Anterior cingulate cortex (tissue), 58 donors: ENCODE measurements at places on chromosomes 2 and 18.

DNA sequence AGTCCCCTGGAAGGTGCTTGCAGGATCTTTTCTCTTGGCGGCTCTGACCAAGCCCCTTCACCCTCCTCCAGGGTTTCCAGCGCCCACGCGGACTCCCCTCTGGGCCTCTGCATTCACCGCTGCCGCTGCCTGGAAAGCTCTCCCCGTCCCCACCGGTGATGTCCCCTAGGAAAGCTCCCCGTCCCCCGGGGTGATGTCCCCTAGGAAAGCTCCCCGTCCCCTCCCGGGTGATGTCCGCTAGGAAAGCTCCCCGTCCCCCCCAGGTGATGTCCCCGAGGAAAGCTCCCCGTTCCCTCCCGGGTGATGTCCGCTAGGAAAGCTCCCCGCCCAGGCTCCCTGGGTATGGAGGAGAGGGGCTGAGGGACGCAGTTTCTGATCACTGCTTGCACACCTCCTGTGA lies 27.9 kb downstream of the ZAP70 start:
- no peak for DNase-seq

- DNase-seq = no peak
These were observed 170.2 kb downstream of the ATAD2B start for GRCh38 chr2:23756593-23757292.

DNA sequence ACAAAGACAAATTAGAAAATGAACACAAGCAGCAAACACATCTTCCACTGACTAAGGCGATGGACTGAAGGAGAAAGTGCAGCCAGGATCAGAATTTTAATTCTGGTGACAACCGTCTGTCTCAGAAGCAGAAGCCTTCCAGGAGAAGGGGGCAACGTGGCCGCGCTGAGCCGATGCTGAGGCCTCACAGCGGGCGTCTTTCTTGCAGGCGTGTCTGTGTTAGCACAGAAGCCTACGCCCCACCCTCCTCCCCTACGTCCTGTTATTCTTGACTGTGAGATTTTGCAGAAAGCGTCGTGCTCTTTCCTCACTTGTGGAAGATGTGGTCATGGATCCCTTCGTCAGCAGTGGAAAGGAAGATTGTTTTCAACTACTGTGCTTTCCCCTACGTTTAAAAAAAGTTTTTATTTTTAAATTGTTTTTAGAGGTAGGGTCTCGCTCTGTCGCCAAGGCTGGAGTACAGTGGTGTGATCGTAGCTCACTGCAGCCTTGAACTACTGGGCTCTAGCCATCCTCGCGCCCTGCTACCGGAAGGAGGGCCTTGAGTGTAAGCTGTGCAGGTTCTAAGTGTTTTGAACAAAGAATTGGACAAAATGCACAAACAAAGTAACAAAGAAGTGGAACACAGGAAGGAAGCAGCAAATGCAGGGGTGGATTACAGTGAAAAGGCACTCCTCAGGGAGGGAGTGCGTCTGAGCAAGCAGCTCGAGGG lies 422.0 kb downstream of the GALR1 start:
- no peak for DNase-seq

- DNase-seq = no peak
These were observed 109.8 kb downstream of the CCDC178 start for GRCh38 chr18:33330711-33331110.

DNA sequence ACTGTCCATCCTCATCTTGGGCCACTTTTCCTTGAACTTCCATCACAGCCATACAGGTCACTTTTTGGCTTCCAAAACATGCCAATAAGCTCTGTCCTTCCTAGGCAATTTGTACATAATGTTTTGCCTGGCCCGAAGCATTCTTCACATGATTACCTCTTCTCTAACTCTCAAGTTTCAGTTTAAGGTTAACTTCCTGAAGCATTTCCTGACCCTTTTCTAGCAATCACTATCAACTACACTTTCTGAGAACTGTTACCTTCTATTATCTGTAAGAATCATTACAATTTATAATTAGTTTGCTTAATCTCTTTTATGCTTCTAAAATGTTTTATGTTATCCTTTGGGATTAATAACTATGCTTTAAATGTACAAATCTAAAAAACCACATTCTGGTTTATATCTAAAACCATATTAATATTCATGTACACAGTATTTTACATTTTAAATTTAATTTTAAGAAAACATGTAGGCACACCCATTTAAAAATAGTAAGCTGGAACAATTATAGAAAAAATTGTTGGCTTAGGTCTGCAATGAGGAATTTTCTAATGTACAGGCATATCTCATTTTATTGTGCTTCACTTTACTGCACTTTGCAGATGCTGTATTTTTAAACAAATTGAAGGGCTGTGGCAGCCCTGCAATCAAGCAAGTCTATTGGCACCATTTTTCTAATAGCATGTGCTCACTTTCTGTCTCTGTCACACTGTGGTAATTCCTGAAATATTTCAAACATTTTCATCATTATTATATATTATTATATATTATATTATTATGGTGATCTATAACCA lies 76.4 kb downstream of the C2orf74 start:
- no peak for DNase-seq

DNA sequence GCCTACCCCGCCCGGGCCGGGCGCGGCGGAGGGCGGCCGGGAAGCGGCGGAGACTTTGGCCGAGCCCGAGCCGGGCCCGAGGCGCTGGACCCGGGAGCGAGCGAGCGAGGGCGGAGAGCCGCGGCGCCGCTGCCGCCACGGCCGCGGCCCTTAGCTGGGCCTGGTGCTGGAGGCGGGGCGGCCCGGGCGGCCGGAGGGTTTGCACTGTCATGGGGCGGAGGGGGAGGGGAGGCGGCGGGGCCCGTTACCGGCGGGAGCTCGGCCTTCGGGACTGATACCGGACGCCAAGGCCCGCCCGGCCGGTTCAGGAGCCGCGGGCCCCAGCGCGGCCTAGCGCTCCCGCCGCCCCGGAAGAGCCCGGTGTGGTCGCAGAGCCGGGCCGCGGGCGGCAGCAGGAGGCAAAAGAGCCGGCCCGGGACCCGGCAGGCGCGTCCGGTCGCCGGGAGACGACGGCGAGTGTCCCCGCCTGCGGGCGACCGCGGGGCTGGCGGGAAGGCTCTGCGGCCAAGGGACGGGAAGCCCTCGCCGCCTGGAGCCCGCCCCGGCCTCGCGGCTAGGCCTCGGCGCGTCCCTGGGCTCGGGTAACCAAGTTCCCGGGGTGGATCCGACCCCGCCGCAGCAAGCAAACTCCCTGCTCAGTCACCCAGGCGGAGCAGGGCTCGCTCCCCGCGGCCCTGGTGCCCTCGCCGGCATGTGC lies 697 bp downstream of the KCMF1 start:
- peak; percentile 65 for DNase-seq

- no peak for DNase-seq
These were observed 84.9 kb downstream of the AOX1 start for GRCh38 chr2:200670751-200671150.

GRCh38 chr2:141393214-141393545 lies 737.6 kb downstream of the LRP1B start:
- no peak for DNase-seq

DNA sequence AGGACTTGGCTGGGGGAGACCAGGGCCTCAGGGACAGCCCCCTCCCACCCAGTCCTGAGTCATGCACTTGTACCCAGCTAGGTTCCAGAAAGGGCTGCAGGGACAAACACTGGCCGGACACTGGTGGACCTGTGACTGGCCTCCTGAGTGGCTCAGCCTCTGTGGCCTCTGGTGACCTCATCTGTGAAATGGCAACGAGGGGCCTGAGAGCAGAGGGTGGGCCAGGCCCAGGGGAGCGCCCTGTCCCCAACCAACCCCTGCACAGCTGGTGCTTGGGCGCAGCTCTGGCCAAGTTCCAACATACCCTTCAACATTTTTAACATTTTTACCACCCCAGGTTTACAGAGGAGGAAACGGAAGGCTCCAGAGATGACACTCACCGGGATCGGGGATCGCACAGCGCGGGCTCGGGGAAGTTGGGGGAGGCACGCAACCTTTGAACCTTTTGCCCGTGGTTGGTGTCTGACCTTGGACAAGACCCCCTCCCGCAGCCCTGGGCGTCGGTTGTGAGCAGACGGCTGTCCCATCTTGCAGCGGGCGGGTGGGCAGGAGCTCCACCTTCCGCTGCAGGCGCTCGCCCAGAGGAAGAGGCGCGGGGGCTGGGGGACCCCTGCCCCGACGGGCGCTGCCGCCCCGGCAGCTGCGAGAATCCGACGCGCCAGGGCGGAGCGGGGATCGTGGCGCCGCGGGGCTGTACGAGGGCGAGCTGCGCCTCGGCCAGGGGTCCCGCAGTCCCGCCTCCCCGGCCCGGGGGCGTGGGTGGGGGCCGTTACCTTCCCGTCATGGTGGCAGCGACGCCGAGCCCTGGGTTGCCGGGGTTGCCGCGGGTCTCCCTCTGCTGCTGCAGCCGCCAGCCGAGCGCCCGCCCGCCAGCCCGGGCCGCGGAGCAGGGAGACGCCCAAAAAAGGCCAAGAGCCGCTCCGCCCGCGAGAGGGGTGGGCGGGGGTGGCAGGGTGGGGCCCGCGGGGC lies 805 bp downstream of the LIMS2 start:
- no peak for DNase-seq

DNA sequence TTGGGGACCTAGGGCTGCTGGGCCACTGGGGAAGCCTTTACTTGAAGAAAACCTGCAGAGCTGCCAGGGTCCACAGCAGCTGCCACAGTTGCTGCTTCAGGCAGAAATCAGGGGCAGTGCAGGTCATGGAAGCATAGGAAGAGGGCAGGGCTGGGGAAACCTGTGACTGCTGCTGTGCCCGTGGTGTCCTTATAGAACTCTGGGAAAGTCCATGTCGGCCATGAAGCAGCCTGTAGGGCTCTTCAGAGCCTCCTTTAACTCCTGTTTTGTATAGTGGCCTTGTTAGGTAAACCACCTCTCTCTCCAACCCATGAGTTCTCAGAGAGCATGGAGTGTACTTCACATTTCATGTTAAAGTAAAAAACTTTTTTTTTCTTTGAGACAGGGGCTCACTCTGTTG lies 62.1 kb downstream of the SMAD4 start:
- DNase-seq = no peak

DNA sequence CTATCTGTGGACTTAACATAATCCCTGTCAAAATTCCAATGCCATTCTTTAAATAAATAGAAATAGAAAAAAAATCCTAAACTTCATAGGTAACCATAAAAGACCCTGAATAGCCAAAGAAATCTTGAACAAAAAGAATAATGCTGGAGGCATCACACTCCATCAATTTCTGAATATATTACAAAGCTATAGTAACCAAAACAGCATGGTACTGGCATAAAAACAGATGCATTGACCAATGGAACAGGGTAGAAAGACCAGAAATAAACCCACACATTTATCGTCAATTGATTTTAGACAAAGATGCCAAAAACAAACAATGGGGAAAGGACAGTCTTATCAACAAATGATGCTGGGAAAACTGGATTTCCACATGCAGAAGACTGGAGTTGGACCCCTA lies 205.7 kb downstream of the VAPA start:
- DNase-seq = no peak

DNA sequence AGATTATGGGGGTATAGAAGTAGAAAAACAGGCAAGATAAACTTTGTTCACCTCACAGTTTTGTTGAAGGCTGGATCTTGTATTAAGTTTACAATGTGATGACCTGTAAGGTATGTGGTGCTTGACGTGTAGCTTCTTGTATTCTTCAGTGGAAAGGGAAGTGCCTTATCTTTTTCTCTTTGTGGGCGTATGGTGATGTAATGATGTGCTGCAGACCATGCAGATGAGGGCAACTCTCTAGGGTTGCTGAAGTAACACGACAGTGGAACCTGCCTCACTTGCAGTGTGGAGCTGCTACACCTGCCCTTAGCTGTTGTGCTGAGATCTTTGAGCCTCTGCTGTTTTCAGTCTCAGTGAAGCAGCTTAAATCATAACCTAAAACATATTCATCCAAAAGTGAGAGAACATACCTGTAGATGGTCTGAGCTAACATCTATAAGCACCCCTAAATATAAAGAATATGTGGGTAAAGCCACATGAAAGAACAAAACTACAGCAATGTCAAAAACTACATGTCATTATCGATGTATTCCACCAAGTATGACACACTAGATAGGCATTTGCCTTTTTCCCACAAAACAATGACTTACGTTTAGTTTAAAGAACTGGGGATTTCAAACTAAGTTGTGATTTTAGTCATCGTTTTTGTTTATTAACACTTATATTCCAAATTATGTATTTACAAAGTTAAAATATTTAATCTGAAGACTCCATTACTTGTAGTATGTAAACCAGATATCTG lies 1144.1 kb downstream of the CNTNAP5 start:
- DNase-seq = no peak

DNA sequence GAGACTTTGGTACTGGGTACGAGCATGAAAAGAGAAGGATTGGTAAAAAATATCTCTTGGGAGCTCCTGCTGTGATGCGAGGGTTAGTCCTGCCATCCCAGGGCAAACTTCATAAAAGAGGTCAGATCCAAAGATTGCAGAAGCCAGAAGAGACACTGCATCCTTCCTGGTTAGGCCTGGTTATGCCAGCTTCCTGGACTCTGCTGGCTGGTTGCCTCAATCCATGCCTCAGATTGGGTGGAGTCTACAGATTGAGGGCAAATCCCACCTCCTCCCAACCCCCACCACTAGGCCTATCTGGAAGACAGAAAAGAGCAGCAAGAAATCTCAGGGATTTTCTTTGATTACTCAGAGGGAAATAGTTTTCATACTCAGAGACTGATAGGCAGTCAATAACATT lies 5.3 kb upstream of the ACADL start:
- DNase-seq = no peak

- DNase-seq = no peak
These were observed 927.5 kb downstream of the ERBB4 start for GRCh38 chr2:211611061-211611518.

GRCh38 chr2:31216734-31217133 lies 581 bp downstream of the CAPN14 start:
- no peak for DNase-seq

DNA sequence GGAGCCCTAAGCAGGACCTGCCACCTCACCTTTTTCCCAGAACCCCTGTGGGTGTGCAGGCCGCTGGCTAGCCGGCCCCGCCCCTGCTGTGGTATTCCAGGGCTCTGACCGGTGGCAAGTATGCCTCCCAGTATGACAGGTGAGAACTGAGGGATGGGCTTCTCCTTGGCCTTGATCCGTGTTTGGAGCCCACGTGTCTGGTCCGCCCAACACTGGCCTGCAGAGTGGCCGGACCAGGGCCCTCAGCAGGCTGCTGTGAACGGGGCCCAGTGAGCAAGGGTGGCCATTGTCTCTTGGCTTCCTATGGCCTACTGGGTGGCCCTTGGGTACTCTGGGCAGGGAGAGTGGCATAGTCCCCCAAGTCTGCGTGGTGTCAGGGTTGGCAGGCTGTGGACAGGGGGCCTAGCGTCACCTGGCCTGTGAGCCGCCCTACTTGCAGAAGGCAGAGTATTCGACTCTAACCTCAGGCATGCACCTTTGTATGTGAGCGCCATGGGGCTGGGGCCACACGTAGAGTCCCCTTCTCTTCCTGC lies 1.8 kb downstream of the RNPEPL1 start:
- DNase-seq = no peak

GRCh38 chr2:195489101-195489500 lies 167.9 kb upstream of the SLC39A10 start:
- no peak for DNase-seq

- DNase-seq = no peak
These were observed 95.1 kb downstream of the FIGN start for GRCh38 chr2:163640542-163641193.
